ENCODE measurements at places on chromosomes 1 and 21.

DNA sequence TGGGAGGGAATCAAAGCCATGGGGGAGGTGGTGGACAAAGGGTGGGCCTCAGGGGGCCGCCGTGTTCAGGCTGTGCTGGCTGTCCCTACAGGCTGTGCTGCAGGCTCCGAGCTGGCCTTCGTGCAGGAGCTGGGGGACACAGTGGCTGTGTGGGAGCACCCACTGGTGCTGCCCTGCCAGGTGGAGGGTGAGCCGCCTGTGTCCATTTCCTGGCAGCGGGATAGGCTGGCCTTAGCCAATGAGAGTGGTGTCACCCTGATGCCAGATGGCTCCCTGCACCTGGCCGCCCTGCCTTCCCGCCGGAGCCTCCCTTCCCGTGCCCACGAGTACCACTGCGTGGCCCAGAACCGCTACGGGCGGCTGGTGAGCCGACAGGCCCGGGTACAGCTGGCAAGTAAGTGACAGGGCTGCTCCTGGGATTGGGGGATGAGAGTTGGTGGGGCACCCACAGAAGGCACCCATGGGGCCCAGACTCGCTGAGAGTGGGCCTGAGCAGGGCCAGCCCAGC is 20.2 kb downstream of the SLC27A3 start:
- no peak for DNase-seq

DNA sequence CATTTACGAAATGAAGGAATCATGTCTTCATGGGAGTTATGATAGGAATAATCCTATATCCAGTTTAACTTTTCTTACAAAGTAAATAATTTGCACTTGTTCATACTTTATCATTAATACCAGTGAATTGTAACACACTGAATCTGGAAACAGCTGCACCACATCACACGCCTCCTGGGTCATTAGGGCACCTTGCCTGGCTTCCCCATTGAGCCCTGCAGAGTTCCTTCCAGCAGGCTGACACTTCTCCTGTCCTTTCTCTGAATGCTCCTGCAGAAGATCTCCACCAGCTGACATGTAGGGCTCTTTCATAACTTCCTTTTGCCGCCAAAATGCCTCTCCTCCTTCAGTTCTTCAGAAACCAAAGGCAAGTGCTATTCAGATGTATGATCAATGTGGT is 201.1 kb downstream of the DAB1 start:
- no peak for DNase-seq

DNA sequence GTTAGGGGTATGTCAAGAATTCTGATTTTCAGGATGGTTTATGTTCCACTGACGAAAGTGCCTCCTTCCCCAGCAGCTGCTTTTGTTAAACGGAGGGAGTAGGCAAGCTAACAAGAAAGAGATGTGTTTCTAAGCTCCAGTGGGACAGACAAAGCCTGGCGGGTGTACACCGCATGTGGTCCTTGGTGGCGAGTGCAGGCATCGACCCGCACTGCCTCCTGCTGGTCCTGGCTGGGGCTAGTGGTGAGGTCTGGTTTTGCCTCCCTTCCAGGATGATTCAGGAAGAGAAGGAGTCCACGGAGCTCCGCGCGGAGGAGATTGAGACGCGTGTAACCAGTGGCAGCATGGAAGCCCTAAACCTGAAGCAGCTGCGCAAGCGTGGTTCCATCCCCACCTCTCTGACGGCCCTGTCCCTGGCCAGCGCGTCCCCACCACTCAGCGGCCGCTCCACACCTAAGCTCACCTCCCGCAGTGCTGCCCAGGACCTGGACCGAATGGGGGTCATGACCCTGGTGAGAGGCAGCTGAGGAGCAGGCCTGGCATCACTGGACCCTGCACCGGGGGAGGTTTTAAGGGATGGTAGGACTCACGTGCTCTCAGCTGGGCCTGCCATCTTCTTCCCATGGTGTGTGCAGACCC is 29.0 kb downstream of the PPFIA4 start:
- DNase-seq: no peak

GRCh38 chr1:205528887-205529825 is 24.7 kb downstream of the CDK18 start:
- DNase-seq: no peak

GRCh38 chr1:203151362-203152157 is 24.0 kb downstream of the ADORA1 start:
- no peak for DNase-seq
